H7 (cell line): ENCODE measurements at places on chromosomes 7 and 10. TPM values are rescaled to one million over a fixed set of nuclear protein-coding genes. Genes with fewer than 3 reads are reported as not detected.

DNA sequence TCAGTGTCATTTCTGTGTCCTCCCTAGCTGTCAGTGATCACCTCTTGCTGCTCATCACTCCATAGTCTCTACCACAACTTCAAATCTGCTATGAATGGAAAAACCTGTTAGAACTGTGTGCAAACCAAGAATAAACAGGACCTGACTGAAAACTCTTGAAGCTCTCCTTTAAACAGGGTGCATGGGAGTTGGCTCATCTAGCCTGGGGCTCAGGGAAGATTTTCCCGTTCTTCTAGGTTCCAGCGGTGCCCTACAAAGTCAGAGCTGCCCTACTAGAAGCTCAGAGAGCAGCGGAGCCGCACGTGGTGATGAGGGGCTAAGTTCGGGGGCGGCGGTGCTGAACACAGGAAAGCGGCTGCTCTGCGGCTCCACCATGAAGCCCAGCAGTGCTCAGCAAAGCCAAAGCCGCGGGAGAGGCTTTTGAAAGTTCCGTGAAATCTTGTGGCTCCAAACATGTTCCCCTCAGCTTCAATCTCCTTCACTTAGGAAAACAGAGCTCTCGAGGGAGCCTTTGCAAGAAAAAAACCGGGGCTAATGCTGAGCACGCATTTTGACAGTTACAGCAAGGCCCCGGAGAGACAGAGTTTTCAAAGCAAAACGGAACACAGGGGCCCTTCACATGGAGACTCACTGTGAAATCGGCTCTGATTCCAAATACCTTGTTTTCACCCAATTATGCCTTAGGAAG is 30.5 kb downstream of the RGS10 start:
- DNase-seq, result no peak

GRCh38 chr7:47580811-47581331 is 1.0 kb downstream of the TNS3 start:
- no peak for DNase-seq

GRCh38 chr7:92569137-92569536 is 21.1 kb downstream of the FAM133B start:
- no peak for DNase-seq

DNA sequence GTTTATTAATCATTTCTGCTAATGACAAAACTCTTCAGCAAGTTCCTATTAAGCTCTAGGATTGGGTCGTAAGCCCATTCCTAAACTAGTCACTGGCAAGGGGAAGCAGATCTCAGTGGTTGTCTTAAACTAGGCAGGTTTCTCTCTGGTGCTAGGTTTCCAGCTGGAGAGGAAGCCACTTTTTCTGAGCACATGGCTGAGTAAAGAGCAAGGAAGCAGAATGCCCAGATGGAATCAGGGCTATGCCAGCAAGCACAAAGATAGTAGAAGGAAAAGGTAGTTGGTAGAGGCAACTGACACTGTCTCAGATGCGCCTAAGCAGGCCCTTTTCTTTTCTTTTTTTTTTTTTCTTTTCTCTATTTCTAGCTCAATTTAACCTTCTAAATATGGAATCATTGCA is 224.9 kb downstream of the EXOC4 start:
- DNase-seq, result no peak

DNA sequence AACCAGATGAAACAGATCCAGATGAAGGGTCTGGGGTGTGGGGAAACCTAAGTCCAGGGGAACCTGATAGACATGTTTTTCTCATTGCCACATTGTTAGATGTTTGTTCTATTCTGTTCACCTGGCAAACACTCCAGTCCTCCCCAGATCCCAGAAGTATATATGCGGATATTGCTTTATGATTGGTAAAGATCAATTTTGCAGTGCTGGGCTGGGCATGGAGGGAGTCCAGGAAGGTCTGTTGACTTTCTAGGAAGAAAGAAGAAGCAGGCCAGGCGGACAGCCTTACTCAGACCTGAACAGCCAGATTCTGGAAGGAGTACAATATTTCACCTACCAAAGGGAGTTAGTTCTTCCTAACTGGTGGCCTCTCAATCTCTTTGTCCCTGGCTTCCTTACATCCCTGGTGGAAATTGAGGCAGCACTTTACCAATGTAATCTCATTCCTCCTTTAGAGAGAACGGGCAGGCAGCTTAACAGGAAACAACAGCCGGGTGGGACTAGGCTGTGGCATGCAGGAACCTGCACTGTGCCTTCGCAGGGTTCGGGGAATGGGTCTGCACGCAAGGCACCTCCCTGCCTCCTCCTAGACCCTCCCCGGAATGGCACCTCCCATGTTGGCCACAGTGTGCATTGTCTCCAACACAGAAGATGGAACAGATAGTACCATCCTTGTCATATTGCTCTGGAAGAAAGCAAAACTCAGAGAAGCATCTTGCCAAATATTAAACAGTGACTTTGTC is 930 bp downstream of the GIMAP6 start:
- no peak for DNase-seq

DNA sequence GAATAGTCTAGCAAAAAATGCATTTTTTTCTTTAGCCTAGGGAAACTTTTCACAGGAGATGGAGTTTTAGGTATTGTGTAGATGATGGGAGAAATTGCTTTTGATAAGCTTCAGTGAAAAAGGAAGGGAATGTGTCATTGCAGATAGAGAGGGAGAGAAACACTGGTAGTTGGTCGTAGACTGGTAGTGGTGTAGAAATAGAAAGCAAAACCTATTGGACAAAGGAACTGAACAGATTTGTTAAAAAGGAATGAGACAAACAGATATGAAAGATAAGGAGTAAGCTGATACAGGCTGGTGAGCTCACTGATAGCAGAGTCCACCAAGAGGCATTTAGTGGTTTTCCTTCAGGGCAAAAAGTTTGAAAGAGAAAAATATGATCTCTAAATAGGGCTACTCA is 94.3 kb downstream of the ZEB1 start:
- no peak for DNase-seq

GRCh38 chr7:130277763-130278643 is 11.3 kb downstream of the CPA2 start:
- peak; percentile 71 for DNase-seq

DNA sequence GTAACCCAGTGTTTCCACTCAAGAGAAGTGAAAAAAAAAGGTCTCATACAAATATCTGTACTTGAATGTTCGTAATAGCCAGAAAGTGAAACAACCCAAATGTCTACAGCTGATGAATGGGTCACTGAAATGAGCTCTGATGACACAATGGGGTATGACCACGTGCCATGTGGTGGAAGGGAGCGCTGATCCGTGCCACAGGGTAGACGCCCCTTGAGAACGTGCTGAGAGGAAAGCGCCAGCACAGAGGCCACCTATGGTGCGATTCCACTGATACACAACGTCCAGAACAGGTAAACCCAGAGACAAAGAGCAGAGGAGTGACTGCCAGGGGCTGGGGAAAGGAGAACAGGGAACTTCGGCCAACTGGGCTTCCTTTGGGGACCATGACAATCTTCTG is 50.3 kb downstream of the MAD1L1 start:
- no peak for DNase-seq

DNA sequence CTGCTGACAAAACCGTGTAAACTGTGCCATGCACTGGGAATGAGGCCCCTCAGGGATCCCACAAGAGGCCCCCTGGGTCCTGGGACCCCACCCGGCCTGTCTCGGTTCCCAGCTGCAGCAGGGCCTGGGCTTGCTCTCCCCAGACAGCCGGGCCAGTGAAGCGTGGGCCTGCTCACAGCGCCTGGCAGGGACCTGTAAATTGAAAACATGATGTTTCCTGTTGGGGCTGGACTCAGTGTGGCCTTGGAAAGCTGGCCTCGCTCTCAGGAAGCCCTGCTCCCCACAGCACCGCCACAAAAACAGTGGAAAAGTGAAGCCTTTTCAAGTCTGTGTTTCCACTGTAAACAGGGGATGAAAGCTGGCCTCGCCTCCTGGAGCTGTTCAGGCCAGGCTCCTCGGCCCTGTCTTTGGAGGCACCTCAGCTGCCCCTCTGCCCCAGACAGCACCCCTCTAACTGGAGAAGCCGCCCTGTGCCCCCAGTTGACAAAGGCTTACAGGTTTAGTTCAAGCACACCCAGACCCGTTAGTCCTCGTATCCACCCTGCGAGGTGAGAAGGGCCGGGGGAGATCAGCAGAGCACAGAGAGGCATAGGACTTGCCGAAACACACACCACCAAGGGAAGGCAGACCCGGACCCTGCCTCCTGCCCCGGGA is 108.3 kb downstream of the ZMIZ1 start:
- DNase-seq, result peak; percentile 60

DNA sequence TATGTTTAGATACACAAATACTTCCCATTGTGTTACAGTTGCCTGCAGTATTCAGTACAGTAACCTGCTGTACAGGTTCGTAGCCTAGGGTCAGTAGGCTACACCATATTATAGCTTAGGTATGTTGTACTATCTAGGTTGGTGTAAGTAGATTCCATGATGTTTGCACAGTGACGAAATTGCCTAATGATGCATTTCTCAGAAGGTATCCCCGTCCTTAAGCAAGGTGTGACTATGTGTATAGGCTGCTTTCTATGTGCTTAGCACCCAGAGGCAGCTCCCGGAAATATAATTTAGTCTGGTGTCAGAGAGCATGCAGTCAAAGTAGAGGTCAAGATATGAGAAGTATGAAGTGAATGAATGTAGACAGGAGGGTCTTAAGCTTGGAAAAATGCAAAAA is 9.8 kb downstream of the MAPK8 start:
- no peak for DNase-seq

- DNase-seq, result peak; percentile 28
Observed at GRCh38 chr7:36441344-36442022, 51.8 kb downstream of the ANLN start.

DNA sequence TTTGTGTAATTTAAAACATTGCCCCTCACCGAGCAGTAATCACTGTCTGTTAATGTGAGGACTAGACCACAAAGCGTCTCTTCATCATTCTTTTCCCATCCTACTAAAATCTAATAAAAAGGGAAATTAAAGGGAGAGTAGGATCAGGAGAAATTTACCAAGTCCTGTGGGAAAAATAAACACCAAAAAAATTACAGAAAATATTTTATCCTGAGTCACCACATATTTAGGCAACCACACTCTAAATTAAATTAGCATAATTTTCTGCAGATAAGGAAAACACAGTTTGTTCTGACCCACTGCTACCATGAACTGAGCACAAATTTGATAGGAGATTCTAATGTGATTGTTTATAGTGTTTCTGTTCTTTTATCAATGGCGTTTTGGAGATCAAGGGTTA is 49.3 kb downstream of the CCDC6 start:
- no peak for DNase-seq

The CRYGN gene
- total RNA-seq, result 1.2 and 2.2 TPM in 2 replicates

The TMEM213 gene
- not detected in 2 replicates for total RNA-seq

The TSPAN15 gene
- 5.0 and 6.5 TPM in 2 replicates for total RNA-seq

The CYP3A7 gene
- not detected in 2 replicates for total RNA-seq

The UNCX gene
- total RNA-seq, result not detected in 2 replicates

The NHLRC2 gene
- total RNA-seq, result 8.1 and 11.3 TPM in 2 replicates
